ENCODE measurements at places on chromosomes 5 and 9. TPM values are rescaled to one million over a fixed set of nuclear protein-coding genes. Genes with fewer than 3 reads are reported as not detected.

DNA sequence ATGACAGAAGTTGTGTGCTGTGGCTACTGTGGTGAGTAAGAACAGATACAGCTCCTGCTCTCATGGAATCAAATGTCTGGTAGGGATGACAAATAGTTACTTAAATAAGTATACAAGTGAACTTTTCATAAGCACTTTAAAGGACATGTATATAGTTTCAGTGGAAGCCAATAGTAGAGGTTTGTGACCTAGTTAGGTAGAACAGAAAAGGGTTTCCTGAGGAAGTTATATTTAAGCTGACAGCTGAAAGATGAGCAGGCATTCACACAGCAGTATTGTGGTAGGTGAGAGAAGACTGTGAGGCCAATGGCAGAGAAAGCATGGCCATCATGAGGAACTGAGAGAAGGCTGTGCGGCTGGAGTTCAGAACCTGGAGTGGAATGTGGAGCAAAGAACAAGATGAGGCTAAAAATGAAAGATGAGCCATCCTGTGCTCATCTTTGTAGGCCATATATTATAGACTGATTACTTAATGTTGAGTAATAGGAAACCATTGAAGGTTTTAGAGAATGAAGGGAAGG lies 15.4 kb downstream of the FAM174A start:
- no peak for DNase-seq

GRCh38 chr9:36118706-36119105 lies 17.8 kb upstream of the GLIPR2 start:
- no peak for DNase-seq

DNA sequence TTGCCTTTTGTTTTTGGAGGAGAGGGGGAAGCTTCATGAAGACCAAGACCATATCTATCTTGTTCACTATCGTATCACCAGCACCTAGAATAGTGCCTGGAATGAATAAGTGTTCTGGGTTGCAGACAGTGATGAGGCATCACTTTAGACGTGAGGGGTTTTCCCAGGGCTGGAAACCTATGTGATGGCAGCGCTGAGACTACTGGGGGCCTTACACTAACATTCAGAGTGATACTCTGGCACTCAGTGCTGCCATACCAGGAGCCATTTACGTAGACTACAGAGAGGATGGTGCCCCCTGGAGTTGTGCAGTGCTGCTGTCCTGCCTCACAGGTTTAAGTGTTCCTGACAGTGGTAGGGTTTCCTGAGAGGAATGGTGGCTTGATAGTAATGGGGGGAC lies 6.9 kb downstream of the CCL19 start:
- no peak for DNase-seq

GRCh38 chr5:61366497-61367240 lies 34.6 kb downstream of the ZSWIM6 start:
- no peak for DNase-seq

INVS gene
- 20.1 TPM for total RNA-seq

ERGIC1 gene
- 74.4 TPM for total RNA-seq
